C1 segment of cervical spinal cord (tissue), 14 donors: ENCODE measurements at places on chromosomes 5 and 9.
A peak's percentile ranks its signal among the peaks of the same experiment; 100 is the strongest.

- DNase-seq = no peak
Measured at GRCh38 chr9:92954049-92954861, 6.9 kb downstream of the FGD3 start.

- no peak for DNase-seq
Measured at GRCh38 chr5:178113141-178113787, at the start of gene N4BP3. TSS of gene N4BP3 (plus strand) at chr5:178113532. CDS start at chr5:178119584, 6,052 bp downstream.

- peak; percentile 23 for DNase-seq
Measured at GRCh38 chr5:176652136-176652535, 4.9 kb downstream of the TSPAN17 start.

DNA sequence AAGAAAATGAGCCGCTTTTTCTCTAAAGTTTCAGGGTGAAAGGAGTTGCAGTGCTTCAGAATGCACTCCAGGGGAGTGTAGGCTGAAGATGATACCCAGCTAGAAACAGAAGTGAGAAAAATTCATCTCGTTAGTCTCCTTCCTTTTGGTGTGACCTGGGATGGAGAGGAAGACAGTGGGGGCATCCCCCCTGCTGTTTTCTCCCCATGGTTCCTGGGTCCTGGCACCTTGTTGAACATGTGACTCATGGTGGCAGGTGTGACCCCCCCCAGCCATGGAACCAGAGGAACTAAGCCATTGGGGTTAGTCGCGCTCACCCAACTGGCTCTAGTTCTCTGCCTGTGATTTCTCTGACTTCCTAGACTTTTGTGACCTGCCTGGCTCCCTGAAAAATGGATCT lies 424.6 kb downstream of the CSNK1G3 start:
- no peak for DNase-seq

GRCh38 chr9:18605766-18606180 lies 131.8 kb downstream of the ADAMTSL1 start:
- no peak for DNase-seq

DNA sequence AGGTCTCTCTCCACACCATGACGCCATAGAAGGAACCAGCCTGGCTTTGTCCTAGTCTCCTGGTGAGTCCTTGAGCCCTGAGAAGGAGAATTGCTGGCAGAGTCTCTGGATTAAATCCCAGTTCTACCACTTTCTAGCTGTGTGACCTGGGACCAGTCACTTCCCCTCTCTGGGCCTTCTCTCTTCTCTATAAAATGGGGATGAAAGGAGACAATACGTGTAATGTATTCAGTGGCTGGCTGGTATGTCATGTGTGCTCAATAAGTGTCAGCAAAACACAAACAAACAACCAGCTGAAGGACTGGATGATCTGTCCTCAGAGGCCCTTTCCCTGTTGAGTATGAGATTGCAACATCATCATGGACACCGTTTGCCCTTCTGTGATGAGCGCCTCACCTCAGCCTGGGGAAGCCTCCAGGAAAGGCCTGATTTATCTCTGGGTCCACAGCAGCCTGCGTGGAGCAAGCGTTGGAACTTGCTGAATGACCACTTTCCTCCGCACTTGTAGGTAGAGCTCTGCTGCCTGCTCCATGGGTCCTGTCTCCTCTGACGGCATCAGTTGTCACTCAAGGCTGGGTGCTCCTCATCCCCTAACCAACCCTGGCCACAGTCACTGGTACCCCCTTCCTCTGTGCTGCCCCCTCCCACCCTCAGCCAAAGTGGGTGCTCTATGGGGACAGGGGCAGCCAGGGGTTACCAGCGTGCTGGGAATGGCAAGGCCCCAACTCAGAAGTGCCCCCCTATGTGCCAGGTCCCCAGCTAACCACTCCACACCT lies 3.6 kb upstream of the NR5A1 start:
- no peak for DNase-seq

- no peak for DNase-seq
Measured at GRCh38 chr5:115855959-115856358, 14.2 kb downstream of the AP3S1 start.

DNA sequence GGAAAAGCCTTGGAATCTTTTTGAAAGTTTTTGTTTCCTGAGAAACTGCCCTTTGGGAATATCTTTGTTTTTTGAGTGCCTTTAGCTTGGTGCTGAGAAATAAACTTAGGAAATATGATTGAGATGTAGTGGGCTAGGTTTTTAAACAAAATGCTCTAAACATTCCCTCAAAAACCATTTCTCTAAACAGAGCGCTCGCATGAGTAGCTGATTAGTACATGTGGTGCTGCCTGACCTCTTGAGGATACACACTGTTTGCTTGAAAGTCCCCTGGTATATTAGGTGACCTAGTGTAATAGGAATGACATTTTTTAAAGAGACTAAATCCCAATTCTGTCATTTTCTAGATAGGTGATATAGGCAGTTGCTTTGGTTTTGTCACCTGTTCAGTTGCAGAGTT lies 132.3 kb downstream of the ADAMTSL1 start:
- DNase-seq = no peak

DNA sequence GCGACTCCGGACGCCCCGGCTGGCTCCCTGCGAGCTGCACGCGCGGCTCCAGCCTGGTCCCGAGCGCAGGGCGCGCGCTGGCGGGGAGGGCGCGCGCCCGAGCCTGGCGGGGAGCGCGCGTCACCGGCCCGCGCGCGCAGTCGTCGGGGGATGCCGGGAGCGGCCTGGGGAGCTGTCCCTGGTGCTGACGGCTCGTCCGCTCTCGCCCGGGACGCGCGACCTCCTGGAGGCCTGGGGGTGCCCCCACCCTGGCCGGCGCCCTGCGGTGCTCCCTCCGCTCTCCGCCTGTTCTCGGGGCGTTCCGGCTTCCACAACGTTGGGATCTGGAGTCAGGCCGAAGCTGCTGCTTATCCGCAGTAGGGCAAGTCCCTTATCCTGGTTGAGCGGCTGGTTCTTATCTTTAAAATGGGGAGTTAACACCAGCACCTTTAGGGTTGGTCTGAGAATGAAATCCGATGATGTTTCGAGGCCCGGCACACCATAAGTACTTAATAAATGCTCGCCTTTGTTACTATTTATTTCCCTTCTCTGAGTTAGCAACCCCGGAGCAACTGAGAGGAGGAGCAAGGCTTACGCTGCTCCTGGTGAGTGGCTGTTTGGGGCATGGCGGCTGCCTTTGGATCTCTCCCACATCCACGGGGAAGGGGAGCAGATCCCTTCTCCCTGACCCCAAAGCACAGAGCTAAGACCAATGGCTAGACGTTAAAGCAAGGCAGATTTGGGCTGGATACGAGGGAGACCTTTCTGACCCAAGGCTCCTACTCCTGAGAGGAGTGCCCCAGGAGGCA lies at the start of gene FAM163B:
Gene FAM163B, minus strand, starts transcription at position 79 of the 788 bp plus-strand sequence. CDS start 29,166 bp downstream, outside the sequence.
- no peak for DNase-seq

DNA sequence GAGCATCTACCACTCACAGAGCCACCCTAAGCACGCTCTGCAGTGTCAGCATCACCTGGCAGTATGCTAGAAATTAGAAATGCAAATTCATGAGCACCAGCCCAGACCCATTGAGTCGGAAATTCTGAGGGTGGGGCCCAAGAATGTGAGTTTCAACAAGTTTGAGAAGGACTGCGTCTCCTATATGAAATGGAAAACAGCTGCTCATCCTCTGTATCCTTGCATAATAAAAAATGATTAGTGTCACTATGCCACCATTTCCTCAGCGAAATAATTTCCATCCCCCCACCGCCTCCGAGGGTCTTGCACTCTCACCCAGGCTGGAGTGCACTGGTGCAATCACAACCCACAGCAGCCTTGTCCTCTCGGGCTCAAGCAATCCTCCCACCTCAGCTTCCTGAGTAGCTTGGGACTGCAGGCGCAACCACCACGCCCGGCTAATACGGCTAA lies 1.3 kb upstream of the IQGAP2 start:
- no peak for DNase-seq

GRCh38 chr9:91187965-91188344 lies 173.8 kb downstream of the AUH start:
- no peak for DNase-seq

DNA sequence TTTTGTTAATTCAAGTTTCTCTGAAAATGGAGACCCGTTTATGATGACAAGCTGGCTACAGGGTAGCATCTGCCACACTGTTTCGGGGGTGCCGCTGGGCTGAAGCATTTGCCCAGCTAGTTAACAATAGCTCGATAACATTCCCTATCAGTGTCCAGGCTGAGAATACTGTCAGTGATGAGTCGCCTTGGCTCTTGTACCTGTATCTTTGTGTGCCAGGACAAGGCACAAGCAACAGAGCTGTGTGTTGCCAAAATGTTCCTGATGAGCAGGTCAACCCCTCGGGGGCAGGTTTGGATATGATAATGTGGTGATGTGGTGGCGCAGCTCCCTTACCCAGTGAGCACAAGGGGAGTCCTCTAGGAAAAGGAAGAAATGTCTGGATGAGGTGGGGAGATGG lies 7.0 kb downstream of the TGFBI start:
- no peak for DNase-seq

DNA sequence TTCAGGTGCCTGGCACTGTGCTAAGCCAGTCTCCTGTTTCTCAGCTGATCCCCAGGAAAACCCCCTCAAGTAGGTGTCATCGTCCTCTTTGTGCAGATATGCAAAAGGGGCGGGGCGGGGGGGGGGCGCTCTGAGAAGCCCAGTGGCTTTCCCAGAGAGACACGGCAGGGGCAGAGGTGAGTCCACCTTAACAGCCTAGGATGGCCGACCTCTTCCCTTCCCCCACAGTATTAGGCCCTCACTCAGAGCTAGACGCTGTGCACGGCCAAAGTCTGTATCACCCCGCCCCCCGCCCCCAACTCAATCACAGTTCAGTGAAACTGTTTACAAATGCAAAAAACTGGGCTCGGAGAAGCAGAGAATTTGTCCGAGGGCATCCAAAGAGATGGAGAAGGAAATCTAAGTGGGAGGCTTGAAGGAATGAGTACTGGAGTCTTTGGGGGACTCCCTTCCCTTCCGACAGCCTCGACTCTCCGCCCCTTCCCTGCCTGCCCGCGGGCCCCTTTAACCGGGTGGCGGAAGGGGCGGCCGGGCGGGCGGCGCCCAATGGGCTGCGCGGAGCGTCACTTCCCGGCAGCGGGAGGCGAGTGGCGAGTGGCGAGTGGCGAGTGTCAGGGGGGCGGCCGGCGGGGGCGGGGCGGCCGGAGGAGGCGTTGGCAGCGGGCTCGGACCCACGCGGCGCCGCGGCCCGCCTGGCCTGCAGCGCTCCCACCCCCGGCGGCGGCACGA lies at the start of gene ERGIC1:
Gene ERGIC1, plus strand, starts transcription at position 566 of the 729 bp plus-strand sequence. Its CDS starts 163 bp downstream, at position 729.
- peak; percentile 76 for DNase-seq

DNA sequence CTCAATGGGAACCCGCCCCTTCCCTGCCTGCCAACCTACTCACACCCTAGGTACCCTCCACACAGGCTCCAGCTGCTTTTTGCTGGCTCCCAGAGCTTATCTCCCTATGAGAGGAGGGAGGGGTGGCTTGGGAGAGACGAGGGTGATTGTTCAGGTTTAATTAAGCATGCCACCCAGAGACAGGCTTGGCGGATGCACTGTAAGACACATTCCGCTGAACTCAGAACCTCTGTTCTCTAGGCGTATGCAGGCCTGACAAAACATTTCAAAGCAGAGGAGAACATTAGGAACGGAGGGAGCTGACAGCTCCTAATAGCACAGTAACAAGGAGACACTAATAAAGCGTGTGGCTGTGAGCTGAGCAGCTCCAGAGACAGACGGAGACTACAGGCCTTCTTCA lies 80.1 kb downstream of the TRIM32 start:
- DNase-seq = no peak

GRCh38 chr5:75616371-75616881 lies 5.2 kb downstream of the ANKDD1B start:
- no peak for DNase-seq

GRCh38 chr5:134877159-134877558 lies 3.0 kb downstream of the TXNDC15 start:
- no peak for DNase-seq

DNA sequence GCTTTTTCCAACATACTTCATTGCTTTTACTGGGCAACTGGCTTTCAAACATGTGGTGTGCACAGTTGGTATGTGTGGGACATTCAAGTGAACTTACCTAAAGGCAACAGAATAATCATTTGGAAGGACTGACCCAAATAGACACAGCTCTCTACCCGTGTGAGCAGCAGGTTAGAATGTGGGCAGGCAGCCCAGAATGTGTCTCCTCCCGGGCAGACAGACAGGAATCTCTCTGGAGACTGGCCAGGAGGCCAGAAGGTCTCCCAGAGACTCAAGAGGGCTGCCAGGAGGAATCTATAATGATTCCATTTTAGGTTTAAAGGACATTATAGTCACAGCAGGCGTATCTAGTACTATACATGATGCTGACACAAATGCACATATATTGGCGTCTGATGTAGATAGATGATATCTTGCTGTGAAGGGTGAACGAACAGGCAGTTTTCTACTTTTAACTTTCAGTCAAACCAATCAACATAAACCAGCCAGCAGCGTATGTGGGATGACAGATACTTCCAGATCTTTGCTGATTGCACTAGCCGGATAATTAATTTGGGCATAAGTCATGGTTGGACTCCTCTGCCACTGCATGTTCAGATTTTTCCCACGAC lies 297.4 kb upstream of the ZNF608 start:
- peak; percentile 10 for DNase-seq

- no peak for DNase-seq
Measured at GRCh38 chr9:120625222-120625621, 45.3 kb upstream of the CDK5RAP2 start.
